Thoracic aorta (tissue), 2 donors: ENCODE measurements at places on chromosomes 4 and X.

DNA sequence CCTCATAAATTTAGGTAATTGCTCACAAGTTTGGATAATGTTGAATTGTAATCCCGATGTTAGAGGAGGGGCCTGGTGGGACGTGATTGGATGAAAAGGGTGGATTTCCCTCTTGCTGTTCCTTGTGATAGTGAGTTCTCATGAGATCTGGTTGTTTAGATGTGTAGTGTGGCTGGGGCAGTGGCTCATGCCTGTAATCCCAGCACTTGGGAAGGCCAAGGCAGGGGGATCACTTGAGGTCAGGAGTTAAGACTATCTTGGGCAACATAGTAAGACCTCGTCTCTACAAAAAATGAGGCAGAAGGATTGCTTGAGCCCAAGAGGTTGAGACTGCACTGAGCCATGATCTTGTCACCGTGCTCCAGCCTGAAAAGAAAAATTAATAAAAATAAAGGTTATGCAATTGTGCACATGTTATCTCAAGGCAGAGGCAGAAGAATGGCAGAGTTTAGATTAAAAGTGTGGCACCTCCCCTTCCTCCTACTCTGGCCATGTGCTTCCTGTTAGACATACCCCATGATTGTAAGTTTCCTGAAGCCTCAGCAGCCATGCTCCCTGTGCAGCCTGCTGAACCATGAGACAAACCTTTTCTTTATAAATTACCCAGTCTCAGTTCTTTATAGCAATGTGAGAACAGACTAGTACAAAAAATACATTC is 36.5 kb downstream of the ERVMER34-1 start:
- DNase-seq = no peak

- no peak for DNase-seq
These were observed 2197.7 kb downstream of the ARAP2 start for GRCh38 chr4:34046580-34046979.

DNA sequence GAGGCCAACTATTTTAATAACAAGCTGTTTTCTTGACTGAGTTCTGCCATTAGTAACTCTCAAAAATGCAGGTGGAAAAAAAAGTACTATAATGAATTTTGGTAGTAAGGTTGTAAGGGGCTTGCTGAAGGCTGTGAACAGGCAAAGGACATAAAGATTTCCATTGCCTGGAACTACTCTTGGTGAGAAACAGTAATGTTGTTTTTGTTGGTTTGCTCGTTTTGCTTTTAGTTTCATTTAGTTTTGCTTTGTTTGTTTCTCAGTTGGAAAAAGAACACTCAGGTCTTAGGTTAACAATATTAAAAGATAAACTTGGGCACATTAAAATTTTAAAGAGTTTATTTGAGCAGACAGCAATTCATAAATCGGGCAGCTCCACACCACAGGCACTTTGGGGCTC is 824.5 kb upstream of the HTR2C start:
- DNase-seq = no peak

DNA sequence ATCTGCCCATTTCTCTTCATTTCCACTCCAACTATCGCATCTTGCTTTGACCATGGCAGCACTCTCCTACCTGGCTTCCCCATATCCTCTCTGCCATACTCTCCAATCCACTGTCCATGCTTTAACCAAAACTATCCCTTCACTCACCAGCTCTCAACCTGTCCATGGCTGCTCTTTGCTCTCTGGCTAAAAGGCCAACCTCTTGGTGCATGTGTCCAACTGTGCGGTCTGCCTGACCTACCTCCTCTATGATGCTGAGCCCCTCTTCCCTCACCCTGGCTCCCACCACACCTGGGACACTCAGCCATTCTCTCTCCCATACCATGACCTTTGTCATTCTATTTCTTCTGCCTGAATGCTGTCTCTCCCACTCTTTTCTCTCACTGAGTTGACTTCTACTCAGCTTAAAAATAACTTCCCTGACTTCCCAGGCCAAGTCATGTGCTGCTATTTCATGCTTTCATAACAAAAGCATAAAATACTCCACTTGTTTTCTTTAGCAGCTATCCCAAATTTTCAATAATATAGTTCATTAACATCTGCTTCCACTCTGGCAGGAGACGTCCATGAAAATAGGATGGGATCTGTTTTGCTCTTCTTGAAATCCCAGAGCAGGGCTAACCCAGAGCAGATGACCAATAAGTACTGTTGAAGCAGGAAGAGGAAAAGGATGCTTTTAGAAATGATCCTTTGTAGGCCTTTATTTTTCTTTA is 29.8 kb upstream of the KLF3 start:
- DNase-seq = no peak

DNA sequence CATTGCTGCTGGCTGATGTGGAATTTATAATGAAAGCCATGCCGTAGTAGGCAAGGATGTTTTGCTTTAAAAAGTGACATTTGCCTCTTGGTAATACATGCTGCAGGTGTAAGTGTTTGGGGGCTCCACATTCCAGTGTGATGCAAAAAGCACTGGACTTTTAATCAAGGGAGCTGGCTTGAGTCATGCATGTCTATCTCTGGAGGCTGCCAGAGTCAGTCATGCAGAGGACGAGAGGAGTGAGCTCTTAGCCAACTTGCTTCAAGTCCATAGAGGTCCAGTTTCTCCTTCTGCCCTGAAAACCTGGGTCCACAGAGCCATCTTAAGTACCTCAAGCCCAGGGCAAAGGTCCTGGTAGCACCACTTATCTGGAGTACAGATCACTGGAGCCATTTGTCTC is 11.6 kb upstream of the CXCL13 start:
- DNase-seq = no peak

DNA sequence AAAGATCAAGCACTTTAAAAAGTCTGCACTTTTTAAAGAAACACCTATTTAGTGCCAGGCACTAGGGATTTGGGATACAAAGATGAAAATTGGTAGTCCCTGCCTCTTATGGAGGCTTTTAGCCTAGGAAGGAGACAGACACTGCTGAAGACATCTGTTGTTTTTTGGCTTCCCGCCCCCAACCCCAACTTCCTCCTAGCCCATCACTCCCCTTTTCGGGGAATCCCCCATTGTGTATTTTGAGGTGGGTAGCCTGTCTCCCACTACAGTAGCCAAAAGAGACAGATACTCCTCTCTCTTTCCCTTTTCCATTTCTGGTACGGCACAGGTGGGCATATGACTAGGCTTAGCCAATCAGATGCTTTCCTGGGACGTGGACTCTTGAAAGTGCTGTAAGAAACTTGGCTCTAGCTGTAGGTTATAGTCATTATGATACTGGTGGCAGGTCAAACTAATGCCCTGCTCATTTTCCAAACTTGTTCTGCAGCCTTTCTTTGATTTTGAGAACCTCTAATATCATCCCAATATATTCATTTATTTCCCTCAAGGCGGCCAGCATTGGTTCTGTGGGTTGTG is 194.6 kb upstream of the RBPJ start:
- no peak for DNase-seq

DNA sequence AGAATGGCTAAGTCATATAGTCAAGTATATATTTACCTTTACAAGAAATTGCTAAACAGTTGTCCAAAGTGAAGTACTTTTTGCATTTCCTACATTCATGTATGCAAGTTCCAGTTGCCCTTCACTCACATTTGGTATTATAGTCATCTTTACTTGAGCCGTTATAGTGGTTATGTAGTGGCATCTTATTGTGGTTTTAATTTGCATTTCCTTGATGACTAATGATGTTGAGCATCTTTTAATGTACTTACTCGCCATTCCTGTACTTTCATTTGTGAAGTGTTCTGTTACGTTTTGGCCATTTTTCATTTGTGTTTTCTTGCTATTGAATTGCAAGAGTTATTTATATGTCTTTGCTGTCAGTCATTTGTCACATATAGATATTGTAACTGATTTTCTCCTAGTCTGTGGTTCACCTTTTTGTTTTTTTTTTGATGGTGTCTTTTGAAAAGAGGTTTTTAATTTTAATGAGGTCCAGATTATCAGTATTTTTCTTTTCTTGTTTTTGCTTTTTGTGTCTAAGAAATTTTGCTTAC is 27.6 kb downstream of the ARFIP1 start:
- no peak for DNase-seq

GRCh38 chr4:71446479-71447081 is 107.8 kb downstream of the SLC4A4 start:
- DNase-seq = no peak

DNA sequence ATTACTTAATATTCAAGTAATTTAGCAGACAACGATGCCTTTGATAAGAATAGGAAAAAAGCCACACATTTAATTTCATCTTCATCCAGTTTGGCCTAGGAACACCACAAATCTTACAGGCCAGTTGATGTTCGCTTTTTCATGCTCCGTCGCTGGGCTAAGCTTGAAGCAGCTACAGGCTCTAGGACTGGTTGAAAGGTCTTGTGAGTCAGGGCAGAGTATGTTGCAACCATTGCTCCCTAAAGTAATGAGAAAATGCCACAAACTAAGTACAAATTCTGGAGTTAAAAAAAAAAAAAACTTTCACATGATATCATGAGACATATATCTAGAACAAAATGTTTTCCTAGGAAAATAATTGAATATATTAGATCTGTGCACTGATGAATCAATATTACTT is 123.8 kb downstream of the RPS6KA6 start:
- DNase-seq = no peak

- DNase-seq = no peak
These were observed 5.5 kb downstream of the ATP10D start for GRCh38 chr4:47490550-47490949.

DNA sequence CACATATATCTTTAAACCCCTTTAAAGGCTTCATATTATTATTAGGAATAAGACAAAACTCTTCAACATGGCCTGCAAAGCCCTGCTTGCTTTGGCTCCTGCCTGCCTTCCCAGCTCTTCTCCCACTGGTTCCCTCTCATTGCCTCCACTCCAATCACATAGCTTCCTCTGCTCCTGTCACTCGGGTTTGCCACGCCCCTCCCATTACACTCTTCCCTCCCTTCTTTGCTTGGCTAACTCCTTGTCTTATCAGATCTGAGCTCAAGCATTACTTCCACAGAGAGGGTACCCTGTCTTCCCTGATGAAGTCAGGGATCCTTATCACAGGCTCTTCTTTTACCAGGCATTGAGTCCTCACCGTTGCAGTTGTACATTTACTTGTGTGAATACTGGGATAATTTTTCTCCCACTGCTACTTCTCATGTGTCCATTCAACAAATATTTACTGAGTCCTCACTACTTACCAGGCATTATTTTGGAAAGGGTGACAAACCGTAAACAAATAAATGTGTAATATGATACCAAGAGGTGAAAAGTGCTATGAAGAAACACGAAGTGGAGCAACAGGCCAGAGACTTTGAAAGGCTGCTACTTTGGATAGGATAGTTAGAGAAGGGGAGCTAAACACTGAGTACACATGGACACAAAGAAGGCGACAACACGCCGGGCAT is 3.2 kb upstream of the VGLL1 start:
- no peak for DNase-seq

DNA sequence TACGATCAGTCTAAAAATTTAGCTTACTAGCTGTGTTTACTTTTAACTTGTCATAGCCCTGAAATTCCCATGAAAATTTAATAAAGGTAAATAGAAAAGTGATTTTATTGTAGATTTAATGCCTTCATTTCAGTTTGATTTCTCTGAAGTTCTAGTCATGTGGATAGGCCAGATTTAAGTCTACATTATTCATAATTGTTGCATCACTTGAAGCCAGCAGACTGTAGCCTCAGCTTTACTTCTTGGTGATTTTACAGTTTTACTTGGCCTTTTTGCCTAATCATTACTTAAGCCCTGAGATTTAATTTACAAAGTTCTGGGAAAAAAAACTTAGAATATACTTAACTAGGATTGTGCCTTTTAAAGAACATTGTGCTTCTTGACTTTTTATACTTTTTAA is 73.5 kb upstream of the FHDC1 start:
- no peak for DNase-seq

GRCh38 chr4:65391382-65391781 is 278.9 kb downstream of the EPHA5 start:
- no peak for DNase-seq

- DNase-seq = no peak
These were observed 10.2 kb upstream of the ADH1C start for GRCh38 chr4:99362768-99363167.

GRCh38 chr4:168474660-168475320 is 5.5 kb downstream of the DDX60L start:
- DNase-seq = no peak

GRCh38 chr4:56149591-56149990 is 200.8 kb downstream of the CEP135 start:
- no peak for DNase-seq

- no peak for DNase-seq
These were observed 45.8 kb upstream of the IL21 start for GRCh38 chr4:122666527-122667245.

DNA sequence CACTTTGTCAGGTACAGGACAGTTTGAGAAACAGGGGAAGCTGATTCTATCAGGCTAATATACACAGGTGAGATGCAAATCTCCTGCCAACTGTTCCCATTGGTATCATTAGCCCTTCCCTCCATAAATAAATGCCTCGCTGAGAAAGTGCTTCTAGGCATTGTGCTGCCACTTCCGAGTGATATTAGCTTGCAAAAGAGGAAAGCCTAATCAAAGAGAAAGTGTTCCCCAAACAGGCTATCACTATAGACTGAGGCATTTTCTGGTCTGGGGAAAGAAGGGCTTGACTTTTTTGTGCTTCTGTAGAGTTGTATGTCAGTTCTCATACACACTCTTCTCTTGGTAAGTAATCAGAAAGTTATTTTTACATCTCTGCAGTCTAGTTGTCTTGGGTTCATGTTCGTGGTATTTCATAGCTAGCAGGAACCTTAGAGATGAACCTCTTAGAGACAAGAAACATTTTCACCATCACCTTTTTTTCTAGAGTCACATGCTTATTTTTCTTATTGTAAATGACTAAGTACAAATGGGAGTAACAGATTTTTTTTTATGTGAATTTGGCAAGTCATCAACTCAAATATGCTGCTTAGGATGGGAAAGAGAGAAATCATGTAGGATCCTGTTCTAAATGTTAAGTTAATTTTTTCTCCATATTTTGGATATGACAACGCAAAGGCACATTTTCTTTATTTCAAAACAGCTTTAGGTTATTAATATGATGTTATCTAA is 1009.8 kb downstream of the ADGRL3 start:
- DNase-seq = no peak

- DNase-seq = no peak
These were observed 34.7 kb downstream of the SH3RF1 start for GRCh38 chr4:169236078-169236477.

DNA sequence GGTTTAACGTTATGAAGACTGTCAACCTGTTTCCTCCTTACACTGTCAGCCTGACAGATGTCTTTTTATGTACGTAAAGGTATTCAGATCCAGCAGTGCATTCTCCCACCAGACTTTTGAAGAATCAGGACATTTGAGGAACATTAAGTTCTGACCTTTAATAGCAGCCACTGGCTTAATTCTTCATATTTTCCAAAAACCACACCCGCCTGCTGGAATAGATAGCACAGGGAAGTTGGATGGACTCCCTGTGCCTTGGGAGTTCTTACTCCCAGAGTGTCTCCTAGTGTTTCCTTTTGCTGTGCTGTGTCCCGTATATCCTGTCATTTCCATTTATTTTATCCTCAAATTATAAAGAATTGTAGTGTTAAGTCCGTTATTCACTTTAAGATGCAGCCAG is 94.5 kb downstream of the AFF1 start:
- no peak for DNase-seq
